ENCODE measurements at places on chromosomes 2 and 18. TPM values are rescaled to one million over a fixed set of nuclear protein-coding genes. Genes with fewer than 3 reads are reported as not detected.

Gene RNF152
- total RNA-seq: 18.8 TPM

Gene GAL3ST2
- total RNA-seq: not detected

Gene LRRTM4
- not detected for total RNA-seq

Gene BOLL
- not detected for total RNA-seq

Gene PAIP2B
- total RNA-seq: 0.32 TPM

Gene IL18R1
- 3.0 TPM for total RNA-seq
